Amniotic stem cell (primary cell): ENCODE measurements at places on chromosomes 12 and 14.

GRCh38 chr12:119014368-119014767, 33.0 kb downstream of the SRRM4 start:
- no peak for DNase-seq

DNA sequence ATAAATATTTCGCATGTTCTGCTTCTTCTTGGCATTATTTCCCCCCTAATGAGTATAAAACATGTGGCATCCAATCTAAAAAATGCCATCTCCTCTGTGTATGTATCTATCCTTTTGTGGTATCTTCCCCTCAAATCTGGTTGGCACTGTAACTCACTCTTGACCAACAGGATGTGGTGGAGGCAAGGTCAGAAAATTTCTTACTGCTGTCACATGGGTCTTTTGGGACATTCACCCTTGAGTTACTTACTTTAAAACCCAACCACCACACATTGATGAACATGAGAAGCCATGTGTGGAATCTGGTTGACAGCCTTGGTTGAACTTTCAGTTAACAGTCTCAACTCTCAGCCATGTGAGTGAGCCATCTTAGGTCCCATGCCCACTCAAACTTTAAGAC, 516.9 kb downstream of the SLC16A7 start:
- no peak for DNase-seq

DNA sequence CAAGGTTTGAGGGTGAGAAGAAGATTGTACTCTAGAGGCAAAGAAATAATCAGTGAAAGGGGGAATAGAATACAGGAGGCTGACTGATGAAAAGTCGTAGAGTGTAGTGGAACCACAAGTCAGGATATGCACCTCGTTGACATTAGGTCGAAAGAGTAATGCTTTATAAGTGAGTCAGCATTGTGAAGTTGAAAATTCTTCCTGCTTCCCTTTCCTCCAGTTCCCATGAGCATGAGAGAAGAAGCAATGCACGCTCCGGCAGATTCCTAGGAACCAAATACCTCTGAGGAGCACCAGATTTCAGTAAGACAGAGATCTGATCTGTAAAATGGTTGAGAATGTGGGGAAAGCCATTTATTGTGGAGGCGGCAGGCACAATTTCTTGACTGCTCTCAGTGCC, 16.5 kb downstream of the CCER1 start:
- DNase-seq = no peak

- DNase-seq = no peak
Observed at GRCh38 chr12:1339618-1340319, 254.6 kb downstream of the FBXL14 start.

- DNase-seq = no peak
Observed at GRCh38 chr12:49809906-49810389, 18.3 kb downstream of the NCKAP5L start.

DNA sequence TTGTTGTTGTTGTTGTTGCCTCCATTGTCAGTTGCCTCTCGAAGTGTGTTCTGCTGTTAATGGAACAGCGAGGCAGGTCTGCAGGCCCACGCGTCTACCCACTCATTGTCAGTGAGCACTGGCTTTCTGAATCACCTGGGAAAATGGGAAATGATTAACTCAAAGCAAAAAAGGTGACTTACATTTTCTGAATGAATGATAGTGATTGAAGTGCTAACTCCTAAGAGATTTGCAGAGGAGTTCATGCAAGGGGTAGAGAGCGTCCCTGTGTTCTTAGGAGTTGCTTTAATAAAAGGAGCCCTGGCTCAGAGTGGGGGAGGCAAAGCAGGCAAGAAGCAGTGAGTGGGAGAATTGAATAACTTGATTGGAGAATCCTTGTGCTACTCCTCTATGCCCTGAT, 177.6 kb downstream of the CAND1 start:
- no peak for DNase-seq

GRCh38 chr14:60183741-60184140, 18.5 kb upstream of the DHRS7 start:
- no peak for DNase-seq

DNA sequence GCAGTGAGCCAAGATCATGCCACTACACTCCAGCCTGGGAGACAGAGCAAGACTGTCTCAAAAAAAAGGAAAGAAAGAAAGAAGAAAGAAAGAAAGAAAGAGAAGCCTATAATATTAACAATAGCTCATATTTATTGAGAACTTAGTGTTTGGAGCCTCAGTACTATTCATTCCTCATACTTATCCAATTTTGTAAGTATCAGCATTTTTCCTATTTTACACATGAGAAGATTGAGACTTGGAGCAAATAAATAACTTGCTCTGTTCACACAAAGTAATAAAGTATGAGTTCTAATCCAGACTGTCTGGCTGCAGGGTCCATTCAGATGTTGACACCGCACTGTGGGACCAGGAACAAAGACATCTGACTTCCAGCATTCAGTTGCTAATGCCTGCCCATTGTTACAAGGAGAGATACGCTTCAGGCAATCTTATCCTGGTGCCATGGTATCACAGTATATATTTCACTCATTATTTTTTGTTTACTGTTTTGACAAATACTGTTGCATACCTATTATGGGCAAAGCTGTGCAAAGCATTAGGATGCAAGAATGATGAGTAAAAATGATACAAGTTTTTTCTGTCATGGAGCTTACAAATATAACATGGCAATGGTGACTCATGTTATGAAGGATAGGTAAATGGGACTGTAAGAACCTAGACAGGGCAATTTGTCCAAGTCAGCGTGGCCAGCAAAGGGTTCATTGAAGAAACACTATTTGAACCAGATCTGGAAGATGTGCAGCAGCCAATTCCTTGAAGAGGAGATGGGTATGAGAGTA, 21.4 kb upstream of the TMTC2 start:
- DNase-seq = no peak

GRCh38 chr12:54840244-54840865, 14.0 kb upstream of the MUCL1 start:
- no peak for DNase-seq

DNA sequence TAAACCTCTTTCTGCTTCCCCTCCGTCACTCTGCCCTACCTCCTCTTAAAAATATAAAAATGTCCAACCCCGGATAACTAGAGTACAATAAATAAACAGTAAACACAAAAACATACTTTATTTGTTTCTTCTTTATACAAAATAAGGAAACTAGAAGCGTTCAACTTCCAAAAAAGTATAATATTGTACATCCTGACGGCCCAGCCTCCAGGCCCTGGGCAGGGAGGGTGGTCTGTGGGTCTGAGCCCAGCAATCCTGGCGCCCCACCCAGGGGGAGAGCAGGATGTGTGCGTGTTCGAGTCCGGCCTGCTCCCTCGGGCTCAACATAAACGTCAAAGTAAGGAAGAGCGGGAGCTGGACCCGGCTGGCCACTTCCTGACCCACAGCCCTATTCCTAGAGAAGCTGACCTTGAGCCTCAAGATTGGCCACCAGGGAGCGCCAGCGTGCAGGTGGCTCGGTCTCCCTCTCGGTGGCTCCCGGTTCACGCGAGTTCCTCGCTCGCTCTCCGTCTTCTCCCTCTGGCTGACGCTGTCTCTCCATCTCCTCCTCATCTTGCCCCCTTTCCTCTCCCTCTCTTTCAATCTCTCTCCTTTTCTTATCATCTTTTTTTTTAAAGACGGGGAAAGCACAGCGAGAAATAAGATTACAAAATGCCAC, 9.4 kb downstream of the LHX5 start:
- peak; percentile 29 for DNase-seq

- no peak for DNase-seq
Observed at GRCh38 chr12:116226026-116226425, 51.5 kb downstream of the MED13L start.

GRCh38 chr12:14771651-14772137, 31.6 kb downstream of the WBP11 start:
- DNase-seq = no peak

GRCh38 chr14:57835766-57836165, 30.1 kb downstream of the SLC35F4 start:
- DNase-seq = no peak

DNA sequence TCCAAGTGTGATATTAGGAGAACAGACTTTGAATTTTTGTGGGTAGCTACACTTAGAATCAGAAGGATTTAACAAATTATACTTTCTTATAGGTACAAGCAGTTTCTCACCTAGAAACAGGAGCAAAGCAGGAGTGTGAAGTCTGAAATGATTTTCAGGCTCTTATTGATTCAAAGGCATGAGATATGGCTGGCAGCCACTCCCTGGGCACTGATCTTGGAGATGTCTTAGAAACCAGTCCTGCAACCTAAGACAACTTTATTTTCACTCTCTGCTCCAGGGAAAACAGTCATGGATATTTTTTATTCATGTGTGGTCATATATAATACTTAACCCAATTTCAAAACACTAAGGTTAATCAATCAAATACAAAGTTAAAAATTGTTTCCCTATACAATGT, 254.9 kb upstream of the TMEM132C start:
- no peak for DNase-seq

- DNase-seq = peak; percentile 29
Observed at GRCh38 chr12:15599266-15600037, 189.7 kb downstream of the EPS8 start.

DNA sequence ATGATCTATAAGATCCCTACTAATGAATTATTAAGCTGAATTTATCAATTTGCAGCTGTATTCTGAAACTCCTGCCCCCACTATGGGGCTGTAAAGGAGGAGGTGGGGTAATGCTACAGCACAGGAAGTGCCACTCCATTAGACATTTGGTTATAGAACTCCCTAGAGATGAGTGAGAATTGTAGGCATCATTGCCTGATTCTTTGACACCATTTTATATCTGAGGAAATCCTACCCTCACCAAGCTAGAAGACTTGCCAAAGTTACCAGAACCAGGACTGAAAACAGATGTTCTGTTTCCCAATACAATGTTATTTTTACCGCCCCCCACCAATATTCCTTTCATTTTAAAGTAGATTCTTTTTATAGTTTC, 182.4 kb downstream of the EGLN3 start:
- DNase-seq = no peak

GRCh38 chr12:132095520-132096409, 48.4 kb downstream of the DDX51 start:
- DNase-seq = no peak

DNA sequence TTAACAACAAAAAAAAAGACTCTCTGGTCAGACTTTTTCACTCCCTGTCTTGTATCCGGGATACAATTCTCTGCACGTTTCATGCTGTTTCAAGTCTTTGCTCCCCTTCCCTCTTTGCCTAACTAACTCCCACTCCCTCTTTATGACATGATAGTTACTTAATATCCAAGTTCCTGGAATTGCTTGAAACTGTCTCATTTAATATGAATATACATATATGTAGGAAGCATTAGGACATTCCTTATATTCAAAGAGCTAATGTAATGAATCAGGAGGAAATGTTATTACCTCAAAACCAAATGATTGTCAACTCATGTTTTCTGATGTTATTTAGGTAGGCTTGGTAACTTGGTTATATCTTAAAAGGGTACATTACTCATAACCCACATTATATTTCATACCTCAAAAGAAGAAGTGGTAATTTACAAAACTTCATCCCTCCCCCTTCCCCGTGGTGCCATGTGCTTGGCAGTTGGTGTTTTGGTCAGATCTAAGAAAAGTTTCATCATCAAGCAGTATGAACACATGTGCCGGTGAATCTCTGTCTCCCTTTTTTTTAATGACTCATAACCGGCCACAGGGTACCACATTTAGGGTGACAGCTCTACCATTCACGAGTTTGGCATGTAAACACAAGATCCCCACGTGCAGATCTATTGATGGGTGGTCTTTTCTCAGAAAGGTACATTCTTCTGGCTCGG, 56.5 kb downstream of the HCAR2 start:
- DNase-seq = peak; percentile 19

DNA sequence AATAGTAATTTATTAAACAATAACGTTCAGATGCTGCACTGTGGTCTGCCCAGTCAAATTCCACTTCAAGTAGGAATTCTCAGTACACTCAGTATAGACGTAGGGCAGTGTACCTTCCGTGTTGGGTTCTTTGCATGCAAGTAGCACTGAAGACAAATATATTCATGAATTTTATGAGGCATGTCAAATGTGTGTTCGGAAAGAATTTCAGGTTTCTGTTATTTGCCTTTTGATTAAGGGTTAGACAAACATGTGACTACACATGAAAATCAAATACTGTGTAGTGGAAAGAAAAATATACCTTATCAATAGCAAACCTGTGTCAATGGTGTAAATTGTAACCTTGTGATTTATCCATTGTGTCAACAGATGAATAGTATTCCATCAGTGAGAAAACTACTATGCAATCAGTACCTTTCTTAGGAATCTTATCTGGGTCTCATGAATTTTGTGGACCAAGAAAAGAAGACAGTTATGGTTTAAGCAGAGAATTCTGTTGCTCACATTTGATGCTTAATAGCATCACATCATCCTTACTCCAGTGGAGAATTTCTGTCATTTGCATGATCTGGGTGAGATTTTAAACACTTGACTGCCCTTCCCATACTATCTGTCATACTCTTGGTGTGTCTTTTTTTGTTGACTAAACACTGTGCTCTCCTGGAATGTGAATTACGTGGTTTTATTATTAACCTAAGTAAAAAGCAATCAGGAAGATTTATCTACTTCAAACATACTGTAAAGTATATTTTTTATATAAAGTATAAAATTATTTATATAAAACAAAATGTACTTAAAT, 13.3 kb downstream of the TMEM260 start:
- DNase-seq = no peak

- no peak for DNase-seq
Observed at GRCh38 chr12:52086366-52086765, 6.9 kb downstream of the SMIM41 start.

GRCh38 chr14:55977392-55978150, 140.6 kb upstream of the PELI2 start:
- DNase-seq = no peak

DNA sequence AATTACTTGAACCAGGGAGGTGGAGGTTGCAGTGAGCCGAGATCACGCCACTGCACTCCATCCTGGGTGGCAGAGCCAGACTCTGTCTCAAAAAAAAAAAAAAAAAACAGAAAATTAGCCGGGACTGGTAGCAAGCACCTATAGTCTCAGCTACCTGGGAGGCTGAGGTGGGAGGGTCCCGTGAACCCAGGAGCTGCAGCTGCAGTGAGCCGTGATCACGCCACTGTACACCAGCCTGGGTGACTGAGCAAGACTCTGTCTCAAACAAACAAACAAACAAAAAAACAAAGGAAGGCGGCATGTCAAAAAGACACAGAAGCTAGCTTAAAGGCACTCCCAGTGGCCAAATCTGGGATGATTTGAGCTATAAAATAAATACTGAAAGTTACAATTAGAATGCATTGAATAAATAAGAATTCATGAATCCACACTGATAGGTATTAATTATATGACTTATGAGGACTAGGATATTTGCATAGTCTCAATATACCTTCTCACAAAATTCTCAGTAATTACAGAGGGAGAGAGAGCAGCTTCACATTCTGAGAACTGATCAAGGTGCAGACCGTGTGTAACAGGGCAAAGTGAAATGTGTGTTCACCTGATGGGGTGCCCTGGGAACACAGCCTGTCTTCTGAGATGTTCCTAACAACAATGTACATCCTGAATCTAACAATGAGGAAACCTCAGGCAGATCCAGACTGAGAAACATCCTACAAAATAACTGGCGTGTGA, 42.7 kb upstream of the GPR132 start:
- no peak for DNase-seq

- DNase-seq = no peak
Observed at GRCh38 chr12:112828541-112828940, 37.0 kb downstream of the RPH3A start.

- no peak for DNase-seq
Observed at GRCh38 chr12:85191-85666, 18.7 kb downstream of the IQSEC3 start.

- no peak for DNase-seq
Observed at GRCh38 chr12:22215467-22216253, 118.8 kb downstream of the ST8SIA1 start.

GRCh38 chr12:93465841-93466240, 1.5 kb upstream of the MRPL42 start:
- no peak for DNase-seq
